ENCODE measurements at places on chromosomes 16 and 17.

DNA sequence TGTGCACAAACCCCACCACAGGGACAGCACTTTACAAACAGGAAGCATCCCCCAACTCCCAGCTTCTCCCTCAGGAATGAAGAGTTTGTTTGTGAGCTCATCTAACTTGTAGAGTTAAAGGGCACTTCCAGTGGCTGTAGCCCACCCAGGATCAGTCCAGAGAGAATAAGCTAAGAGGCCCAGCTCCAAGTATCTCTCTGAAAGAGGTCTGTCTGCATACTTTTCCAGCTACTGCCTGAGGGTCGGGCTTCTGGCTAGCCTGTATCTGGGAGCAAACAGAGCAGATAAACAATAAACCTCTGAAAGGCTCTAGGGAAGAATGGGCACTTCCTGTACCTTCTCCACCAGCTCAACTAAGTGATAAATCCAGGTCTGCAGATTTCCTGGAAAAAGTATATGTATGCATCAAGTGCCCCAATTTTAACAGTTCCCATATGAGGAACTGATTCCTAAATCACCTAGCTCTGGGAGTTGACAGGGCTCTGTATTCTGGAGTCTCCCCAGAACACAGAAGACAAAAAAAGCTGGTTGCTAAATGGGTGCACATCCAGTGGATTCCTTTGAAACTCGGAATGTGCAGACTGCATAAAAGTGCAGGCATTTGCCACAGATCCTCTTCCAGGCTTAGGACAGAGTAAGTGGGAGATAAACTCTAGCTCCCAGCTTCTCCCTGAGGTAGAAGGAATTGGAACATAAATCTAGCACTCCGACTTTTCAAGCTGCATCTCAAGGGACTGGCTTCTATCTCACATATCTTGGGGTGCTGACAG is 37.1 kb upstream of the MYLK3 start:
- DNase-seq, result no peak

- no peak for DNase-seq
Observed at GRCh38 chr17:38617967-38618760, 12.4 kb upstream of the SRCIN1 start.

DNA sequence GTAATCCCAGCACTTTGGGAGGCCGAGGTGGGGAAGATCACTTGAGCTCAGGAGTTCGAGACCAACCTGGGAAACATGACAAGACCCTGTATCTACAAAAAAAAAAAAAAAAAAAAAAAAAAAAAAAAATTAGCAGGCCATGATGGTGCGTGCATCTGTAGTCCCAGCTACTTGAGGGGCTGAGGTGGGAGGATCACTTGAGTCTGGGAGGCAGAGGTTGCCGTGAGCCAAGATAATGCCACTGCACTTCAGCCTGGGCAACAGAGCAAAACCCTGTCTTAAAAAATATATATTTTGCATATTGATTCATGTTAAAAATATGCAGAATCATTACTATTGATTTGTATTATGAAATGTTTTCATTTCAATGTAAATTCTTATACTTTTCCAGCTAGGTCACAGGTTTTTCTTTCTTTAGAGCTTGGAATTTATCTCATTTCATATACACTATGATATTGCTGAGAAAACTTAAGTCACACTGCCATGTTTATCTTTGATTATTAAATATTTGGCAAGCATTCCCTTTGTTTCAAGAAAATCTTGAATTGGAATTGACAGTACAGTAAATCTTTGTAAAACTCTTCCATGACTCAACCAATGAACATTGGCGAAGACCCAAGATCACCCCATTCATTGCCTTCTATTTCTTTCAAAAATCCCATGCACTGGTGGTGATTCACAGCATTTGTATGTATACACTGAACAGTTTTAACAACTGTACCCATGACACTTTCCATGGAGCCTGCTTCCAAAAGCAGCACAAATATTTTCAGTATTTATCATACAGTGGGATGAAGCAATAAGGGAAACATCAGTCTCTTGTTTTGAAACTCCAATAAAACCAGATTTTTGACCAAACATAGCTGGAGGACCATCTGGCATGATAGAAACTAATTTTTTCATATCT is 83.5 kb upstream of the TNRC6A start:
- no peak for DNase-seq

GRCh38 chr17:34852614-34853013 is 108.6 kb downstream of the CCT6B start:
- no peak for DNase-seq

DNA sequence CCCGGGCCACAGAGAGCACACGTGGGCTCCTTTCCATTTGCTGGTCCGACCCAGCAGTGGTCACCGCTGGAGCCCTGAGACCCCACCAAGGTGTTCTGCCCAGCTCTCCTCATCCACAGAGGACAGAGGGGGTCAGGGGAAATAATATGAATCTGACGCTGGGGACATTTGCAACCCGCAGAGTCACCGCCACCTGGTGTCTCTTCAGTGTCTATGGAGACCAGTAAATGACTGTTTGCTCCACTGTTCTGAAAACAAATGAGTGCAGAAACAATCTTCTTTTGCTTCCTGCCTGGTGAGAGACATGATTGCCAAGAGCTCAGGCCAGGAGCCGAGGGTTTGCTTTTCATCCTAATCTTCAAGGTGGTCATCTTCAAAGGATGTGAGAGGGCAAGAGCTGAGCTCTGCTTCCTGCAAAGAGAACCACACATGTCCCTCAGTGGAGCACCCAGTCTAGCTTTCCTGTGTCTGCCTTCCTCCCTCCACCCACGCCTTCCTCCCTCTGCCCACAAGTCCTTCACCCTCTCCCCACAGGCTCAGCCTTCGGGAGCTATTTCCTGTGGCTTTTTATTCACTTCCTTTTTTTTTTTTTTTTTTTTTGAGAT is 14.7 kb upstream of the KLHDC4 start:
- DNase-seq, result no peak

- no peak for DNase-seq
Observed at GRCh38 chr16:20781697-20782096, 17.9 kb downstream of the ACSM3 start.

- no peak for DNase-seq
Observed at GRCh38 chr17:64398320-64398719, 7.7 kb upstream of the PECAM1 start.

DNA sequence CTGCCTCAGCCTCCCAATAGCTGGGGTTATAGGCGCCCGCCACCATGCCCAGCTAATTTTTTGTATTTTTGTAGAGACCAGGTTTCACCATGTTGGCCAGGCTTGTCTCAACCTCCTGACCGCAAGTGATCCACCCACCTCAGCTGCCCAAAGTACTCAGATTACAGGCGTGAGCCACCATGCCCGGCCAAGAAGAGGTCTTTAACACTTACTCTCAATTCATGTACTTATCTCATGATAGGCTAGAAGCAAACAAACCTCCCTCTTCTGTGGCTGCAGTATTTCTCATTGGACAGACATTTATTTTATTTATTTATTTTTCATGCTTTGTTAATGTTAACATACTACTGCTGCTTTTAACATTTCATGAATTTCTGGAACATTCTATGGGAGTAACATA is 7.0 kb upstream of the NT5C start:
- no peak for DNase-seq

GRCh38 chr17:7436556-7437368 is 1.5 kb downstream of the TMEM102 start:
- peak; percentile 81 for DNase-seq

DNA sequence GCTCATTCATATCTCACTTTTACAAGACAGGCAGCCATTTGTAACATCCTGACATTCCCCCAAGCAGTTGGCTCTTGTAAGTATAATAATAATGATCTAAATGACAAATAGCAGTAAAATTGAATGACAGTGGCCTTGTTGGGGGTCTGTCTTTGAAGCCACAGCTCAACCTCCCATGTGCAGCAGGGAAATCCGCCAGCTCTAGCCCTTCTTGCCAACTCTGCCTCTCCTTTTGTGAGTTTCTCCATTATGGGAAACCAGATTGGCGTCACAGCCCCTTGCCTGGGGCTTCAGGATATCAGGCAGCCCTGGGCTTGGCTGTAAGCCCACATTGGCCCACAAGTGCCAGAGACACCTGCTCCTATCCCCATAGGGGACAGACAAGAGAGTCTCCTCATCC is 70.4 kb upstream of the CACNG5 start:
- peak; percentile 86 for DNase-seq

- no peak for DNase-seq
Observed at GRCh38 chr17:1562176-1562643, 382 bp downstream of the PITPNA start.

DNA sequence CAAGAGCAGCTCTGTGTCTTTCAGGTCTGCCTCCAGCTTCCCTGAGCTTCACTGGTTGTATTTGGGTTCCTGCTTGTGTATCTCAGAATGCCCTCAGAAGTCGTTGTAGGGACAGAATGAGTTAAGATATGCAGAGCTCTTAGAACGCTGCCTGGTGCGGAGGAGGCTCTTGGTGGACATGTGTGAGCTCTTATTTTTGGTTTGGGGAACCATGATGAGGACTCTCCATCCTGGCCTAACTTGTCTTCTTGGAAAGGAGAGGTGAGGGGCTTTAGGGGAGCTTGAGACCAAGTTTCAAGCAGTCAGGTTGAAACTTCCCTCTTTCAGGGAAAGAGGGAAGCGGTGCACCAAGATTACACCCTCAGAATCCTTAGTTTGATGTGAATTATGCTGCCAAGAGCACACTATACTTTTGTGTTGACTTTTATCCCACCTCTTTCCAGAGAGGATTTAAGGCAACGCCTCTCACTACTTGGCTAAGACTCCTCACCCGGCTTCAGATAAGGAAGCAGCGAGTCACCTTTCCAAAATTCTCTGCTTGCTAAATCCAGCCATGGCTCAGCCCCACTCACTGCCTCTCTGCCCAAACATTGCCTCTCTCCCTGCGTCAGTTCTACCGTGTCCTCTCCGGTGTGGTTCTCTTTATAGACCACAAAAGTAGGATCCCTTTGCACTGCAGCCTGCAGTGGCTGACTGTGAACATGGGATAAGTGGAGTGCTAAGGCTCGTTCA is 12.7 kb downstream of the CDK5RAP3 start:
- no peak for DNase-seq

- DNase-seq, result no peak
Observed at GRCh38 chr17:7798839-7799238, 35.2 kb upstream of the KDM6B start.

DNA sequence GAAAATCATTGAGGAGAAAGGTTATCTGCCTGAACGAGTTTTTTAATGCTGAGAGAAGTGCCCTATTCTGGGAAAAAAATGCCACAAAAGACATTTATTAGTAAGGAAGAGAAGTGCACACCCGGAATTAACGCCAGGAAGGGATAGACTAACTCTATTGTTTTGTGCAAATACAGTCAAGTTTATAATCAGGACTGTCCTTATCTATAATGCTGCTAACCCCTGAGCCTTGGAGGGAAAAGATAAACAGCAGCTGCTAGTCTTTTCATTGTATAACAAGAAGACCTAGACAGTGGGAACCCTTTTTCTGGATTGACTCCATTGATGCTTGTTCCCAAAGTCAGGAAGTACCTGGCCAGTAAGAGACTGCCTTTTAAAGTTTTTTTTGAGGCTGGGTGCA is 26.5 kb downstream of the BCAS3 start:
- DNase-seq, result no peak

DNA sequence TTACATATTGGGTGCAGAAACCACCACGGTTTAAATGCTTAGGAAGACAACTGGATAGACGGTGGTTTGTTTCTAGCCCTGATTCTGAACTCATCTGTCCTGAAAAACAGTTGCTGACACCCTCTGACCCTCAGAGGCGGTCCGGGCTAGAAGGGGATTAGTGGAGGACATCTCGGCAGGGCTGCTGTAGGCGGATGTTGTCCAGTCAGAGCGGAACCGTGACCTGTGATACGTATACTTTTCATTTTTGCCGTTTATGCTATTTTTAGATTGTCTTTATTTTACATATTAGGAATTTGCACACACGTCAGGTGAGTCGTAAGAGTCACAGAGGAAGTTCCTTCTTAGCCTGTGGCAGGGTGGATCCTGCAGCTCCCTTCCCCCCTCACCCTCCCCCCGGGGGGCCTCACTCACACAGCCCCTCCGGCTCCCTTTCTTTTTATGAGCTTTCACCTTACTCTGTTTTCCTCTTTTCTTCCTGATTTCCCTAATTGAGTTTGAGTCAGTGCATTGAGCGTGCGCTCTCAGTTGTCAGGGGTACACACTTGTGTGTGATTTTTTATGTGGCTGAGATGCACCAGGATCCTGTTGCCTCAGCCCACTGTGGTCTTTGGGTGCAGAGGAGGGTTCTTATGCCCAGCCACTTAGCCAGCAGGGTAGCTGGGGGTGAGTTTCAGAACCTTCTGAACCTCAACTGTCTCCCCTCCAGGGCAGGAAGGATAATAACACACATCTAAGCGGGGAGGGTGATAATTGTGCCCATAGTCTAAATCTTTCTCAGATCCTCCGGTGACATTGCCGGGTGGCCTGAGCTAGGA is 211.1 kb upstream of the CHMP6 start:
- DNase-seq, result no peak

DNA sequence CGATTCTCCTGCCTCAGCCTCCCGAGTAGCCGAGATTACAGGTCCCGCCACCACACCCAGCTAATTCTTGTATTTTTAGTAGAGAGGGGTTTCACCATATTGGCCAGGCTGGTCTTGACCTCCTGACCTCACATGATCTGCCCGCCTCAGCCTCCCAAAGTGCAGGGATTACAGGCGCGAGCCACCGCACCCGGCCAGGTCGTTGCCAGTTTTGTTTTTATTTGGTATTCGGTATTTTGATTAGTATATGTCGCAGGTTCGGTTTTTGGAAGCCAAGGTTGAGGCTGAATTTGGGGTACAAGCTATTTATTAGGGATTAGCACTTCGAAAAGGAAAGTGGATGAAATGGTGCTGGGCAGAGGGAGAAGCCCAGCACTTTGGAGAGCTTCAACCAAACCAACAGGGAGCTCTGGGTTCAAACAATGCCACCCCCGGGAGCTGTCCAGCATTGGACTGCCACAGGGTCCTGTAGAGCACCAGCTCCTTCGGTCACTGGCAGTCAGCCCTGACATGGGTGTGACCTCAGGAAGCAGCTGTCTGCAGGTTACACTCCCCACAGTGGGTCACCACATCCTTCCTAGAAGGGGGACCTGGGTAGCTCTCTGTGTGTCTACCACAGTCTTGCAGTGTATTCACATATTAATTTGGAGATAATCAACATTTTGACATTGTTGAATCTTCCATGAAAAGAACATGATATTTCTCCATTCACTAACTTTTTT is 1.5 kb upstream of the CLEC10A start:
- DNase-seq, result no peak

DNA sequence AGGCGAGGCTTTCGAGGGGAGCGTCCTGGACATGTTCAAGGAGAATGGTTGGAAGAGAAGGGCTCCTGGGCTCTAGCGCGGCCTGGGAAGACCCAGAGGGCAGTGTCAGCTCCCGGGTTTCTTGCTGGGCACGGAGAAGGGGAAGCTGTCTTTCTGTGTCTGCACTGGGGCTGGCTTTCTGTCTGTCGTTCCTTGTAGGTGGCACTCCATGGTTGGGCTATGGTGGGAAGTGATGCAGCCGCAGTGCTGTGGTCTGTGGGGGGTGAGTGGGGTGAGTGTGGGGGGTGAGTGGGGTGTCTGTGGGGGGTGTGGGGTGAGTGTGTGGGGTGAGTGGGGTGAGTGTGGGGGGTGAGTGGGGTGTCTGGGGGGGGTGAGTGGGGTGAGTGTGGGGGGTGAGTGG is 13.7 kb downstream of the RNF213 start:
- no peak for DNase-seq
